ENCODE measurements at places on chromosomes 7 and 10. TPM values are rescaled to one million over a fixed set of nuclear protein-coding genes. Genes with fewer than 3 reads are reported as not detected.

Gene SEC24C
- 70.7 TPM for total RNA-seq

Gene LIPF
- not detected for total RNA-seq

Gene OR6B1
- total RNA-seq: not detected

Gene PIP
- not detected for total RNA-seq

Gene CALHM3
- not detected for total RNA-seq

Gene TMUB1
- 12.1 TPM for total RNA-seq

Gene PILRA
- total RNA-seq: not detected

Gene C1QL3
- 0.09 TPM for total RNA-seq

Gene GFRA1
- total RNA-seq: 3.7 TPM

Gene ANKRD61
- total RNA-seq: 0.09 TPM

Gene MNX1
- not detected for total RNA-seq

Gene NUTM2D
- total RNA-seq: 0.81 TPM

Gene NHLRC2
- 11.1 TPM for total RNA-seq

Gene C10orf105
- not detected for total RNA-seq

Gene MBL2
- not detected for total RNA-seq

Gene HSPA14
- 10.2 TPM for total RNA-seq

Gene HOXA3
- total RNA-seq: 0.75 TPM

Gene OR2A5
- total RNA-seq: not detected

Gene ST8SIA6
- 0.72 TPM for total RNA-seq

Gene NT5C3A
- 17.4 TPM for total RNA-seq

Gene OR2AE1
- total RNA-seq: 0.09 TPM

Gene NACAD
- 0.18 TPM for total RNA-seq

Gene NCF1
- total RNA-seq: not detected

Gene HTR5A
- not detected for total RNA-seq

Gene C10orf53
- not detected for total RNA-seq

Gene PDK4
- 4.2 TPM for total RNA-seq

Gene RAMP3
- not detected for total RNA-seq

Gene H2BK1
- total RNA-seq: not detected

Measured in endothelial cell of coronary artery (primary cell).